Fibroblast of skin of left quadriceps (primary cell): ENCODE measurements at places on chromosomes 7 and 10.

GRCh38 chr10:107631876-107632275 is 467.4 kb upstream of the SORCS1 start:
- no peak for DNase-seq

- DNase-seq = no peak
These were observed 247.3 kb upstream of the HPS1 start for GRCh38 chr10:98694014-98694413.

GRCh38 chr7:131859147-131859821 is 302.9 kb upstream of the PODXL start:
- DNase-seq = peak; percentile 51

GRCh38 chr7:20440472-20441105 is 109.9 kb downstream of the ITGB8 start:
- peak; percentile 18 for DNase-seq

DNA sequence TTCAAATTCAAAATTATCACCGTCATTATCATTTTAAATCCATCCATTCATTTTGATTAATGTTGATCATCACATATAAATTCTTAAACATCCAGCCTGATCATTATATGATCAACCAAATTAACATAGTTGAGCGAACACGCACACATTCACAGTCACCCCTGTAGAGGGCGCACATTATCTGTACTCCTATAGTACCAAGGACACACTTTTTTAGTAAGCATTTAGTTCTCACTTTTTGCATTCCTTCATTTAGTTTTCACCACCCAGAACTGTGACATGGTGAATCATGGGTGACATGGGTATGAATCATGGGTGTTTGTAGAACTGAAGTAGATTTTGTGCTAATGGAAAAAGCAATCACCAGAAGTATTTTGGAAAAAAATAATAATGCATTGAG is 26.0 kb upstream of the ZNF735 start:
- DNase-seq = no peak

- no peak for DNase-seq
These were observed 162.0 kb upstream of the HABP2 start for GRCh38 chr10:113390896-113391295.

GRCh38 chr7:121180436-121181063 is 148.2 kb upstream of the WNT16 start:
- no peak for DNase-seq

DNA sequence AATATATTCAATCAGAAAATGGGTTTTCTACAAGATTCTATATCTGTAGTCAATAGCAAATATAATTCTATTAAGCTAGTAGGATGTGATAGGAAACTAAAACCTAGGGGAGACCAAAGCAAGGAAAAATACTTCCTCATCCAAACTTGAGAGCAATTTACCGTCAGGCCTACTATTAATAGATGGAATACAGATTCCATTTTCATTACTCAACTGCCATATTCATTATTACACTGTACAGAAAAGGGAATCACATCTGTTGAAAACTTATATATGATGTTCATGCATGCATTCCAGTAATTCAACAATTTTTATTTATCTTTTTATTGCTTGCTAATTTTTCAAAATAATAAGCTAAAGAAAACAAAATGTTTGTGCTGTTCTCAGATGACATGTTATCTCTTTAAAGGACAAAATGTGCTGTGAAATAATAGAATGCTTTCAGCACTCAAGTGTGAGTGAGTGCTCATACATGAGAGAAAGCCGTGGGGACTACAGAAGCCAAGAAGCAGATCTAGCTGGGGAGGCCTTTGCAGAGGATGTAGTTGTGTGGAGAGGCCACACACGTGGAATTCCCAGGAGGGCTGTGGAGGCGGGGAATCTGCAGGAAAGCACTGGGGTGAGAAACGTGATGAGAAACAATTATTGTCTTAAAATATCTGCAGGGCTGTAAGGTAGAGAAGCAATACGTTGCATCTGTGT is 110.0 kb downstream of the EGFR start:
- peak; percentile 74 for DNase-seq

GRCh38 chr7:36037121-36037662 is 115.9 kb upstream of the EEPD1 start:
- peak; percentile 56 for DNase-seq

- no peak for DNase-seq
These were observed 62.6 kb upstream of the MTPN start for GRCh38 chr7:136039577-136040345.

DNA sequence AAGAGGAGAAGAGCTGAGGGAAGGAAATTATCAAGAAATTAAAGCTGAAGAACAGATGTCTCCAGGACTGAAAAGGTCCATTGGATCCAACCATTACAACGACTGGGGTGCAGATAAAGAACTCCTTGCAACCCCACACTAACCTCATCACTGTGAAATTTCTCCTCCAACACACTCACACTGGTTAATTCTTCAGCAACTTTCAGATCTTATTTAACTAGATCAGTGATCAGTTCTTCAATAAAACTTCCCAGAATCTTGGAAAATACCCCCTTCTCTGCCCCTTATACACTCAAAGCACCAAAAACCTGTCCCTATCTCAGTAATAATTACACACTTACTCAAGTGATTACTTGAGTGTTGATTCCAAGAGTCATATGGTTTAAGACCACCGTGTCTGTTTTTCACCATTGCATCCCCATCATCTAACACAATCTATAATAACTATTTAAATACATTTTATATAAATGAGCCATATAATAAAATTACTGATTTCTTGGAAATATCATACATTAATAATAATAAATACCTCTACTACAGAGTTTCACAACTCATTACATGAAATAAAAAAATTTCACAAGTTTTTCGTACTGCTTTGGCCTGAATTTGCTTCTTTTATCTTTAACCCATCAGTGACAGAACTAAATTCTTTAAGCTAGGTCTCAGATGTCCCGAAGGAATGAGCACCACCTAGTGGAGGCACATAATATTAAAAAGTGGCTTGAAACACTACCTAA is 123.7 kb downstream of the MPP7 start:
- DNase-seq = peak; percentile 56

GRCh38 chr7:36487756-36488336 is 98.2 kb downstream of the ANLN start:
- peak; percentile 29 for DNase-seq

DNA sequence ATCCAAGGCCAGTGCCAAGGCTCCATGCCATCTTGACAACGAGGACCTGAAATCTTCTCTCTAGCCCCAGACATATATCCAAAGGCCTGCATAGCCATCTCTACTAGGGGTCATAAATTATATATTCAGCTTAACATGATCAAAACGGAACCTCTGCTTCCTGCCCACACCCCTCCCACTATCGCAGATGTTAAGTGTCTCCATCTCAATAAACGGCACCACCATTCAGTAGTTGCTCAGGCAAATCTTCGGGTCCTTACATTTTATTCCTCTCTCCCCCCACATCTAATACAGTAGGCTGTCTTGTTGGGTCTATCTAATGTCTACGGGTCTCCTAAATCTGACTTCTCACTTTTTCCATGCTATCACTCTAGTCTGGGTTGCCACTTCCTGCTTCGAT is 201.1 kb upstream of the PLXNA4 start:
- no peak for DNase-seq

- no peak for DNase-seq
These were observed 30.6 kb upstream of the TUBB8 start for GRCh38 chr10:79532-80215.

DNA sequence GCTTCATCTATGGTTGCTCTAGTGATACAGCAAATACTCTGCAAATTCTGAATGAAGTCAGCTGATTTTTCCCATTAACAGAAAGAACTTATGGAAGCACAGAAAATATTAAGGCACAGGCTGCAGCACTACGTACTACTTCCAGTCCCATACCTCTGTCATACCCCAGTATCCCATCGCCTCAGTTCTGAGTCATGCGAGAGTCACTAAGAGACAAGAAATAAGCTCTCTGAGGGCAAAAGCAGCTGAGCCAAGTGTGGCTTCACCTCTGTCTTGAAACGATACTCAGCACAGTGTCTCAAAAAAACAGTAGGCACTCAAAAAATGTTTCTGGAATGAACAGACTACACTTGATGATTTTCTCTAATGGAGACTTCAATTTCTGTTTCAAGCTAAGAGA is 48.2 kb downstream of the EZH2 start:
- DNase-seq = no peak

DNA sequence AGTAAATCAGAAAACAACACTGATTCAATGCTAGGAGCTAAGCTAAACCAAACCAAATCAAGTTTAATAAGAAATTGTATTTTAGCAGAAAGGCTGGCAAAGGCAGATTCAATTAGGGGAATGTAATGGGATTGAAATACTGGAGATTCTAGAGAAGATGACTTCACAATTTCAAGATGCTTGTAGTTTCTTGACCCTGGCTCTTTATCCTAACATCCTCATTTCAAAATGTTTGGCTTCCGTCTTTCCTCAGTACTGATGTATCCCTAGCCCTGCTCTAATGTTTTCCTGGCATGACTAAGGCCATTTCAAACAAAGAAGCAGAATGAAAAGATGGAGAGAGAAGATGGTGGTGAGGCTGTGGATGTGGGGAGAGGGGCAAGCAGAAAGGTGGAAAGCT is 2.7 kb upstream of the JCAD start:
- peak; percentile 90 for DNase-seq

DNA sequence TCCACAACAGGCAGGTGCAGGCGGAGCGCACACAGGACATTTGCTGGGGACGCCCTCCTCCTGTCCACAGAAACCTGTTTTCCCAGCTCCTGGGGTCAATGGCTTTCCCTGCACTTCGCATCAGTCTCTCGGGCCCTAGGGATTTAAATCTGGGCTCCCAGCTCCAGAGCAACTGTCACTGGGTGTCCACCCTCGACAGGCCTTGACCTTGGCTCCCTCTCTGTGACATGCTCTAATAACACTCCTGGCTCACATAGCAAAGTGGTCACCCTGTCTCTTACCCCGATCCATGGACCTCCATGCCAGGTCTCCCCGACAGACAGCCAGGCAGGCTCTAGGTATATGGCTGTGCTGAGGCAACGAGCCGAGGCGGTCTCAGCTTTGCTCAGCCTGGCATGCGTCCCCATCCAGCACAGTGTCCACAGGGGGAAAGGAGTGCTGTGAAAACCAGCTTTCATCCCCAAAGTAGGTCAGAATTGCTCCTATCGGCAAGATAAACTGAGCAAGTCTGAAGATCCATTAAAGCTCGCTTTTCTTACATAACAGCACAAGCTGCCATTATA is 195.6 kb downstream of the TNS3 start:
- DNase-seq = no peak

DNA sequence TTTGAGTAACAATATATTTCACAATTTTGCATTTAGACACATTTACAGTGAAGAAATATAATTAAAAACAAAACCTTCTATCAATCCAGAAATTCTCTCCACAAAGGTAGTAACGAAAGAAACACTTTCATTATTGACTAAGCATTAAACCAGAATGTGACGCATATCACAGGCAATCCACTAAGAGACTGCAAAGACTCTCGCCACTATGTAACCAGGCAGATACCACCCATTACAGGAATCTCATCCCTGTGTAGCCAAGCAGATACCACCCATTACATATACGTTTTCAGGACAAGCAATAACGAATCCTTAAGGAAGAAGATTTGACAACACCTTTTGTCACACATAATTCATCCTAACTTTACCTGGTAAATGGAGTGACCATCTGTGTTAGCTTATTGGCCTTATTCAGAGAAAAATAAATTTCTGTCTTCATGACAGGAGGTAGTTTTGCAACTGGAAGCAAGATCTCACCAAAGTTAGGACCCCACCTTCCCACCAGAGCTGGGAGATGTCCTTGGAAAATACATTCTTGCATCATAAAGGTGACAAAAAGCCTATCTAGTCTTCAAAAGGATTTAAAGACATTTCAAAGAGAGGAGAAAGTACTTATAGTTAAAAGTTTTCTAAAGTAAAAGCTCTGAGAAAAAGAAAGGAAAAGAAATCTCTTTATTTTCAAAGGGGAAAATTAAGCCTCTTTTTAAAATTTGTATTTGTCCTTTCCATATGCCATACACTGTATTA is 30.8 kb downstream of the LRRC17 start:
- no peak for DNase-seq

DNA sequence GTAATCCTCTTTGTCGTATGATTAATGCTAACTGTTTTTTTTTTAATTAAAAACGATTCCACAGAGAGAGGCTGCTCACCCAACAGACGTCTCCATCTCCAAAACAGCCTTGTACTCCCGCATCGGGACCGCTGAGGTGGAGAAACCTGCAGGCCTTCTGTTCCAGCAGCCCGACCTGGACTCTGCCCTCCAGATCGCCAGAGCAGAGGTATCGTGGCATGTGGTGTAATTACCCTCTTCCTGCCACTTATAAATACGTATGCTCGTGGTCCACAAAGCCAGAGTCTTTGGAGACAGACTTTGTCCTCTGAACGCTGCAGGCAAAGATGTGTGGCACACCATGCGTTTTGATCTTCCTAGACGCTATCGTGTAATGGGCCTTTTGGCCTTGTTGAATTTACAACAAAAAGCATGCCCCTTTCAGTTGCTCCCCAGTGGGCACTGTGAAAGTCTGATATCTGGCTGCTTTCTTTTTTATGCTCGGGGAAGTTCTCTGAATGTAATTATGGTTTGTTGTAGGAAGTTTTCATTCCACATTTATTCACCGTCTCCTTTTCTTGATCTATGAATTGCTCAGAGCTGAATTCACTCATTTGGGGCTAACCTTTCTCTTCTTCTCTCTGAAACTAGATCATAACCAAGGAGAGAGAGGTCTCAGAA is 33.6 kb upstream of the BTBD16 start:
- DNase-seq = no peak

- no peak for DNase-seq
These were observed 228.5 kb downstream of the SORCS1 start for GRCh38 chr10:106935978-106936451.

GRCh38 chr10:76136961-76137360 is 705.5 kb downstream of the LRMDA start:
- DNase-seq = no peak

DNA sequence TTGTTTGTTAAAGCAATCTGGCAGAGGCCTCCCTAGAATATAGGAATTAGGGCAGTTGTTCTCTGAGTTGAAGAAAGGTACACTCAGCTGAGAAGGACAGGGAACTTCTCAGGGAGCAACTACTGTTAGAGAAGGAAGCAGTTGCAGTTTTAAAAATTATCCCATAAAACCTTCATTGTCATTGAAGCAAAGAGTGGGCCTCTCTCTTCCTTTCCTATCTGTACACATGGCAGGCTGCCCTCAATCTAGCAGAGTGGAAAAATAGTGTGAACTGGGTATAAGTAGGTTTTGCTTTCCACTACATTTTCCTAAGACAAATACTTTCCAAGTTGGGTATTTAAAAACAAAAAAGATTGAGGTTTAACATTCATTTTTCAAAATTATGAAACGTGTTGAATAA is 236.7 kb upstream of the KLF14 start:
- DNase-seq = no peak

- DNase-seq = peak; percentile 38
These were observed 1.0 kb upstream of the FAM20C start for GRCh38 chr7:191105-191980.

DNA sequence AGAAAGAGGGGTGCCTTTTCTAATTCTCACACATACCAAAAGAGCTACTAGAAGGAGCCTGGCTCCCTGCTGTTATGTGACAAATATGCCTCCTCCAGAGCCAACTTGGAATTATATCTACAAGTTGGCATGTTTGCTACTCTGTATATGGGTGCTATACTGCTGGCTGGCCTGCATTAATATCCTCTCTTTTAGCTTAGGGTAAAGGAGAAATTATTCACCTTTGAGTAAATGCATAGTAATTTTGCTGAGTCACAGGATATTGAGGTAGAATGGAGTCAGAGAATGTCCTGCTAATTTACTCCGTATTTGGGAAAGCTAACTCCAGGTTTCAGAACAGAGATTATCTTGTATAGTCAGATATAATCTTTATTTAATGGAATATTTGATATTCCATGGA is 24.2 kb upstream of the LIPN start:
- DNase-seq = peak; percentile 25

GRCh38 chr7:70474639-70475234 is 657.2 kb upstream of the GALNT17 start:
- no peak for DNase-seq
